ENCODE measurements at places on chromosomes 11 and 22. TPM values are rescaled to one million over a fixed set of nuclear protein-coding genes. Genes with fewer than 3 reads are reported as not detected.

GRCh38 chr11:73461964-73462363 is 85.8 kb downstream of the RELT start:
- DNase-seq = no peak

GRCh38 chr11:2519517-2519861 is 74.7 kb downstream of the KCNQ1 start:
- peak; percentile 1 for DNase-seq

GRCh38 chr11:120073196-120073595 is 64.7 kb downstream of the TRIM29 start:
- no peak for DNase-seq

- DNase-seq = no peak
Measured at GRCh38 chr11:110903378-110903777, 191.1 kb upstream of the ARHGAP20 start.

The CARNS1 gene
- 1.5 TPM for total RNA-seq

DNA sequence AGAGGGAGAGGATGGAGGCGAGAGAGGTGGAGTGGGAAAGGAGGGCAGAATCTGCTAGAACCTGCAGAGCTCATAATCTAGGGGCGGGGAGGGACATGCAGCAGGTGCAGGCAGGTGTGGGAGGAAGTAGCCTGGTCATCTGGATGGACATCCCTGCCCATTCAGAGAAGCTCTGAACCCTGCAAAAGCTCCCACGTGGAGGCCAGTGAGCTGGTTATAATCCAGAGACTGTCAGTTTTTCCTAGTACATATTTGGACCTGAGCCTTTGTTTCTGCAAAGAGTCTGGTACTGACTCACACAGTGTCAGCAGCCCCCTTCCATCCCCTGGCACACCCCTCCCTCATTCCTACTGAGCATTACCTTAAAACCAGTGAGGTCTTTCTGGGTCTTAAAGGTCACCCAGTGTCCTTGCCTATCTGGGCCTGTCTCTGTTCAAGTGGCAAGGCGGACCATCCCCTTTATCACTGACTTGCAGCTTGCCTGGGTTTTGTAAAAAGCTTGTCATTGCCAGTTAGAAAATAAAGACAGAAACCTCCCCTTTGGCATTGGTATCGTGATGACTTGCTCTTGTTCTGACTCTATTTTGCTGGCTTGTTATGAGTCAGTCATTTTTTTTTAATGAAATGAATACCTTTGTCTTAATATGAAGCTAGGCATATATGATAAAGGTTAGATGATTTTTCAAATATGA is 26.1 kb downstream of the PTPRJ start:
- peak; percentile 74 for DNase-seq

GRCh38 chr22:20867179-20868024 is 8.6 kb downstream of the SNAP29 start:
- DNase-seq = no peak

The RAG1 gene
- total RNA-seq = 0.30 TPM

The SULT4A1 gene
- 0.14 TPM for total RNA-seq

DNA sequence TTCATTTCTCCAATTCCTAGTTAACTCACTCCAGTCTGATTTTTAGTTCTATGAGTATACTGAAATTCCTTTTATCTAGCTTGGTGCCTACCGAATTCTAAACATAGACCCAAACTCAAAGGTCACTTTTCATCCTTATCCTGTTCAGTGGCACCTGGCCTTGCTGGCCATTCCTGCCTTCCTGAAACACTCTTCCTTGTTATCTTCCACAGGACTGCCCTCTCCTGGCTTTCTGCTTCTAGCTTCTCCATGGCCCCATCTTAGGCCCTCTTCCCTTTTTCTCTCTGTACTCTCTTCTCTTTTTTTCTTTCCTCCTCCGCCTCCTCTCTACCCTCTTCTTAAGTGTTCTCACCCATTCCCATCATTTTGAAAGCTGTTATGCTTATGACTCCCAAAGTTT is 87.3 kb downstream of the WNT11 start:
- DNase-seq = no peak

The DGAT2 gene
- total RNA-seq = 1.4 TPM

DNA sequence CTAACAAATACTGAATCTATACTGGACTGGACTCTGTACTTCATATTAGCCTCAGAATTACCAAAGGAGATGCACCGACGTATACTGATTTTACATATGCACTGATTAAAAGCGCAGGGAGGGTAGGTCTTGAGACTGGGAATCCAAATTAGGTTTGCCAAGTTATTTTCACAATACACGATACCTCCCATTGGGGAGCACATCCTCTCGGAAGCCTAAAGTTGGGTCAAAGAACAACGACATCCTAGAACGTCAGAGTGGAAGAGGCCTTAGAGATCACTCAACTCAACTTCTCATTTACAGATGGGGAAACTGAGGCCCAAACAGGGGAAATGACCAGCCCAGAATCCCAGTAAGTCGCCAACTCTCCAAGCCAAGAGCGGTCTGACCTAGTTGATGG is 626 bp downstream of the DNAL4 start:
- no peak for DNase-seq

- no peak for DNase-seq
Measured at GRCh38 chr11:115360186-115360824, 143.9 kb downstream of the CADM1 start.

GRCh38 chr22:48079505-48080290 is 1317.2 kb downstream of the TBC1D22A start:
- no peak for DNase-seq

DNA sequence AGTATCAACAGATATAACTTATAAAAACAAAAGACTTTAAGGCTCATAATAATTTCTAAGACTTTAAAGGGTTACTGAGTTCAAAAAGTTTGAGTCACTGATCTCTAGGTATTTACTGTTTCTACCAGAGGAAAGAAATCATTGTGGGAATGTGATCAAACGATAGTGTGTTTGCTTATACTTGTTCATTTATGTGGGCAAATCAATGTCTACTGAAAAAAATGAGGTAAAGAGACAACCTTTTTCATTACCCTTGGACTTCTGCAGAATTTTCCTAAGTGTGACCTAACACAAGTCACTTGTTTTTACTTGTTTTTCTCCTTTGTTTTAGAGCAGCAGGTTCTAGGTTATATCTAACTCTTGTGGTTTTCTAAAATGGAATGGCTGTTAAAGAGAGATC is 65.4 kb downstream of the PRR5L start:
- DNase-seq = no peak

The PKDREJ gene
- total RNA-seq = not detected

GRCh38 chr11:72789493-72790131 is 4.2 kb downstream of the STARD10 start:
- DNase-seq = no peak

- no peak for DNase-seq
Measured at GRCh38 chr11:34744511-34744910, 123.6 kb downstream of the EHF start.

- DNase-seq = no peak
Measured at GRCh38 chr11:11552529-11553087, 69.2 kb downstream of the GALNT18 start.

The GDPD5 gene
- total RNA-seq = 16.8 TPM

GRCh38 chr11:86586307-86586706 is 86.1 kb downstream of the ME3 start:
- no peak for DNase-seq

GRCh38 chr11:76729214-76729613 is 53.9 kb upstream of the TSKU start:
- DNase-seq = no peak

DNA sequence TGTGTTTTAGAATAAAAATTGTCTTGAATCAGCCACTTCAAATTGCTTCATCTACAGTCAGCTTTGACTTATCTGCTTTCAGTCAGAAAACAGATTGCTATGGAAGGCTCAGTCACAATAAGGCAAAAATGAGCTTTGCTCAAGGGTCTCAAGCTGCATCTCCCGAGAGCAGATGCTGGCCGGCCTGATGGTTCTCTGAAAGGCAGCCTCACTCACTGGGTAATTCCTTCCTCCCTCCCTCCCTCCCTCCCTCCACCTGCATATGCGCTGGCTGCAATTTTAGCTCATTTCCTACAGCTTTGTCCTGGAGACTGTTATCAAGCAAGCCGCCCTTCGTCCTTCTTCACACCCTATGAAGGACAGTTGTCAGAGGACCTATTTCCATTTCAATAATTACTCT is 1.6 kb upstream of the IZUMO1R start:
- DNase-seq = no peak

- no peak for DNase-seq
Measured at GRCh38 chr11:100902454-100903141, 215.5 kb downstream of the ARHGAP42 start.

The SHISA8 gene
- total RNA-seq = 1.9 TPM

- DNase-seq = no peak
Measured at GRCh38 chr11:122202161-122202950, 86.3 kb upstream of the BLID start.

The MUC5AC gene
- total RNA-seq = not detected

DNA sequence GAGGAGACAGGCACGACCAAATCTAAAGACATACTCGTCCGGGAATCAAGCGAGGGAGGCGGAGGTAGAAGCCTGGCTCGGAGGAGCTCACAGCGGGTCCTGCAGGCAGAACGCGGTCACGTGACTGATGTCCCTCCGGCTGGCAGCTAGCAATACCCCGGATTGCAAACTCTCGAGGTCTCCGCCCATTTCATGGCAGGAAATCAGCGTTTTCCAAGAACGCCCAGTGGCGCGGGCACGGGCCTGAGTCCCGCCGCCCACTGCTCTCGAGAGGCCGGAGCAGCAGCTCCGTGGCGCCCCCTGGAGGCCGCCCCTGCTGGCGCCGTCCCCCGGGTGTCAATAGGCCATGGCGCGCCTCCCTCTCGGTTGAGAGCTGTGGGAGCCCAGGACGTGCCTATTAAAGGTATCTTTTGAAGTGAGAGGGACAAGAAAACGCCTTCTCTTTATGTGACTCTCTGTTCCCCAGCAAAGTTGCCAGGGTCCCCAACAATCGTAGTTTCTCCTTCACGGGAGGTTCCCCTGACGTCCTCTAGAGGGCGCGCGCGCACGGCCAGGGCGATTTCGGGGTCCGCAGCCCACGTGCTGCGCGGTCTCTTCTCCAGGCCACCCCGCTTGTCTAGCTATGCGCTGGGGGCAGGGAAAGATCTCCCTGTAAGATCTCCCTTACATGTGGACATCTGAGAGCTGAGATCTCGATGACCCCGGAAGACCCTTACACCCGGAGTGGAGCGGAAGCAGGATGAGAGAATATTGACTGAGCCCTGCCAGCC is 37.3 kb upstream of the RBFOX2 start:
- DNase-seq = peak; percentile 85

DNA sequence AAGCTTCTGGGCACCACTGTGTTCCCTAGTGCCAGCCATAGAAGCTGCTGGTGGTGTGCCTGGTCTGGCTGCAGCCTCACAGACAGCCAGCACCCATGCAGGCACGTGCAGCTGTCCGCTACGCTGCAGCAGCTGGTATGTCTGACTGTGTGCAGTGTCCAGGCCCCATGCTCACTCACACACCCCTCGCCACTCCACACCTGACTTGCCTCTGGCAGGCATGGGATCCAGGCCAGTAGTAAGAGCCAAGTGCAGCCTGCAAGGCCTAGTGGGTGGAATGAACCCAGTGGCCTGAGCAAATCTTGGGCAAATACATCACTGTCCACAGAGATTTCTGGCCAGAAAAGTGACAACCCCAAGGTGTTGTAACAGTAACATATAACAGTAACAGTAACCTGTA is 111.9 kb downstream of the ARHGAP20 start:
- no peak for DNase-seq

The NUCB2 gene
- 59.9 TPM for total RNA-seq

DNA sequence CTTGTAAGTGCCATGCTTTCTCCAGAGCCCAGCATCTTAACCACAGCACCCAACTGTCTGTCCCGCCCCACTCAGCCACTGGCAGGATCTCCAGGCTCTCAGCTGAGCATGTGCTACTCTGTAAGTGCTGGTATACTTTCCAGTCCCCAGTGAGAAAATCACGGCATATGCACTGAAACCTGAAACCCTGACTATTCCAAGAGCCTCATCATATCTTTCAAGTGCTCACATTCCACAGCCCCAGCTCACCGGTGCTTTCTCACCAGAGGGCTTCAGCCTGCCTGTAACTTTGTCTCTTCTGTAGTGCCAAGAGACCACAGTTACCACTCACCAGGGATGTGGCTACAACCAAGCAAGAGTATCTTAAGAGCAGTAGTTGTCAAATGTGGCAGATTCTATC is 24.4 kb upstream of the PAMR1 start:
- no peak for DNase-seq

DNA sequence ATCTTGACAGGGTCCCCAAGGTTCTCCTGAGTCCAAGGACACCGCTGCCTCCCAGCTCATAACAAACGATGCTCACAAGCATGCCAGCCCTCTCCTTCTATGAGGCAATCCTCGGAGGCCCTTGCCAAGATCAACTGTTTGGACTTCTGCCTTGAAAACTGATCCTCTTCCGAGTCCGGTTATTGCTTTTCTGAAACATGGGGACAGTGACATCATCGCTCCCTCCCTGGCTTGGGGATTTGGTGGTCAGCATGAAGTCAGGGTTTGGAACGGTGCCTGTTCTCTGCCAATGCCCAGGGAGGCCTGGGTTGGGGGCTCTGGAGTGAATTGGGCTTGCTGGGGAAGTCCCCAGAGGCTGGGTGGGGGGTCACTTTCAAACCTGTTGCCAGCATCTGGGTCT is 149.3 kb downstream of the FBXO7 start:
- no peak for DNase-seq

The TSKU gene
- 8.0 TPM for total RNA-seq

- DNase-seq = peak; percentile 40
Measured at GRCh38 chr11:118152552-118153471, at the start of gene SCN4B. SCN4B (minus strand) TSS chr11:118152823; CDS start chr11:118152673, 150 bp downstream.

The OR52I2 gene
- not detected for total RNA-seq

The DBX1 gene
- not detected for total RNA-seq

DNA sequence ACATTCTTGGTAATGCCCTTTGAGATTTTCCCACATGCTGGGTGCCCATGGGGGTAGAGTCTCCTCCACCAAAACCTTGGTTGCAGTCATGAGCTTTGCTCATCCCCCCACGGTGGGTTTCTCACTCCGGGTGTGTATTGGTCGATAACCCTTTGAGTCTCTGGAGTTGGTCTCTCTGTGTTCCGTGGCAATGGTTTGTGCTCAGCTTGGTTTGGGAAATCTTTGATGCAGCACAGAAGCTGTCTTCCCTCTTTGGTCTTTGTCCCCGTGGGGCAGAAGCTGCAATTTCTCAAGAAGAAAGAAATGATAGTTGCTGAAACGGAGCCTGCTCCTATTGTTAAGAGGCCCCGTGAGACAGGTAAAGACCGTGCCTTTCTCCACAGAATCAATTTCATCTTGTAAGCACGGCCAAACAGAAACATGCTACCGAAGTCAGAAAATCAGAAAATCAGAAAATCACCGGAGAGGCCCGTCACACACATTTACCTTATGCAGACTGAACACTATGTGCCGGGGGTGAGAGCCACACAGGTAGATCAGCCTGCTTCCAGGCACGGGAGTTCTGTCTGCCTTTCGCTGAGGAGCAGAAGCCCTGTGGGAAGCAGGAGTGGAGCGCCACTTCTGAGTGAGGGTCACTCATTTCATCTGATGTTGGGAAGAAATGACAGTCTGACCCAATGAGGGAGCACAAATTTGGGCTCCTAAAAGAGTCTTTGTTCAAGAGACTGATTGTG is 186.1 kb downstream of the TBC1D22A start:
- DNase-seq = no peak
